ENCODE measurements at places on chromosomes 2 and 18.

DNA sequence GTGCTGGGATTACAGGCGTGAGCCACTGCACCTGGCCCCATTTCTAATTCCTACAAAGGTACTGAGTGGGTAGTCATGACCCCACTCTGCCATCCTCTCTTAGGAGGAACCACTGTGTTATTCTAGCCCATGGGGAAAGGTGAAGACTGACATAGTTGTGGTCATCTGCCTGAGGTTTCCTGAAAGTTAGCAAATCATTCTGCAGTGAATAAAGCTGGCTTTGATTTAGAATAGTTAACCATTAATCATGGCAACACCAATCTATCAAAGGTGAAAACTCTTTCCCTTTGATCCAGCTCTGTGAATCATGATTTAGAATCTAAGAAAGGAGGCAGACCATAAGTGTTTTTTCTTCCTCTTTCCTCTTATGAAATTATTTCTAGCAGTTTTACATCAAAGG is 50.8 kb downstream of the SUMO1 start:
- no peak for DNase-seq

DNA sequence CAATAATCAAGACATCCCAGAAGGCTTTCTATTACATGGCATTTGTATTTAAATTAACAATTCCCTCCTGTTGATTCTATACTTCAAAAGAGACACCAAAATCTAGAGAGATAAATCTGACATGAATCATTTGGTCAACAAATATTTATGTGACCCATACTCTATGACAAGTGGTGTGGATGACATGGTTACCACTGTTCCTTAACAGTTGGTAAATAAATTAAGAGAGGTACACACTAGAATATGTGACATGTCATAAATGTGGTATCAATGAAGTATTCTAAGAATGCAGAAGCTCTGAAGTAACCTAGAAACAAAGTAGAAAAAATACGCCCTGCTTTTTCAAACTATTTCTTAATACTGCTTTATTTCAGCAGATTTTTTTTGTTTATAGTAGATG is 255.4 kb downstream of the EXOC6B start:
- no peak for DNase-seq

DNA sequence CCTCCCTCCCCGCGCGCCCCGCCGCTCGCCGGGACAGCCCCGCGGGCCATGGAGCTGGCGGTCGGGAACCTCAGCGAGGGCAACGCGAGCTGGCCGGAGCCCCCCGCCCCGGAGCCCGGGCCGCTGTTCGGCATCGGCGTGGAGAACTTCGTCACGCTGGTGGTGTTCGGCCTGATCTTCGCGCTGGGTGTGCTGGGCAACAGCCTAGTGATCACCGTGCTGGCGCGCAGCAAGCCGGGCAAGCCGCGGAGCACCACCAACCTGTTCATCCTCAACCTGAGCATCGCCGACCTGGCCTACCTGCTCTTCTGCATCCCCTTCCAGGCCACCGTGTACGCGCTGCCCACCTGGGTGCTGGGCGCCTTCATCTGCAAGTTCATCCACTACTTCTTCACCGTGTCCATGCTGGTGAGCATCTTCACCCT is 865 bp downstream of the GALR1 start:
- no peak for DNase-seq

DNA sequence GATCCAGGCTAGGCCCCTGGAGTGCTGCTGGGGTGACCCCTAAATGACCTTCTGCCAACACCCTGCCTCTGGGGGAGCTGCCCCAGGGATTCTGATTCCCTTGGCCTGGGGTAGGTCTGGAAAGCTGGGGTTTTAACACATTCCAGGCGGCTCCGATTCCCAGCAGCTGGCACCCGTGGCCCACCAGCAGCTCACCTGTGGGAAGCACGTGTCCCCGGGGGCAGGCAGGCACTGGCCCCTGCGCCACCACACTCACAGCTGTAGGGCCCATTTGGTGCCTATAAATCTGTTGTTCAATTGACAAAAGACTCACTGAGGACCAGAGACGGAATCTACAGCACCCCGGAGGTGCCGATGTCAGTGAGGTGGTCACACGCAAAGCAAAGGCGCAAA is 4.1 kb upstream of the KLHL30 start:
- no peak for DNase-seq

DNA sequence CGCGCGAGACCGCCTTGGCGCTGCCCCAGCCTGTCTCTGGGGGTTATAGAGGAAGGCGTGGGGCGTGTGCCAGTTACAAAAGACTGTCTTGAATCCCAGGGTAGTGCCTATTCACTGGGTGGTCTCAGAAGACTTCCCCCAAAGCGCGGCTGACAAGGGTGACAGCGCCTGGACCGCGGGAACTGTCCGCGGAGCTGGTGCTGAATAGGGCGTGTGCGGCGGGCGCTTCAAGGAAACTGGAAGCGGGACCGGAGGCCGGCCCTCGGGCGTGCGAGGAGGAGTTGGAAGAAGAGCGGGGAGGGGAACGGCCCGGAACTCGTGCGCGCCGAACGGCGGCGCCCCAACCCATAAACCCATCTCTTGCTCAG is 2.3 kb downstream of the EGR4 start:
- peak; percentile 65 for DNase-seq

GRCh38 chr2:12273111-12273510 is 443.6 kb upstream of the TRIB2 start:
- DNase-seq, result no peak

DNA sequence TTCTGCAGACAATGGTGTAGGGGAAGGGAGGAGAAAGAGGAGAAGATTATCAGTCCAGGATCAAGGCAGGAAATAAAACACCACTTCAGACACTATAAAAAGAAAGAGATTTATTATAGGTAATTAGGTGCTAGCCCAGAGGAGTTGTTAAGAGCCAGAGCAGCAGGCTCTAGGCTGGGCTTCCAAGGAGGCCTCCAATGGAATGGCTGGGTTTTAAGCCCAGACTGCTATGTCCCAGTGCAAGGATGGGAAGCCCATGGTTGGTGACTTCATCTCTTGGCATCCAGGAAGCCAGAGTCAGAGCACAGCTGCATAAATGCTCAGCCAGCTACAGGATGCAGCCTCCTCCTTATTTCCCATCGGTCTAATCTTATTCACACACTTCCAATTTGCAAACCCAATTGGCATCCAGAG is 95.6 kb downstream of the LAMA3 start:
- DNase-seq, result no peak

DNA sequence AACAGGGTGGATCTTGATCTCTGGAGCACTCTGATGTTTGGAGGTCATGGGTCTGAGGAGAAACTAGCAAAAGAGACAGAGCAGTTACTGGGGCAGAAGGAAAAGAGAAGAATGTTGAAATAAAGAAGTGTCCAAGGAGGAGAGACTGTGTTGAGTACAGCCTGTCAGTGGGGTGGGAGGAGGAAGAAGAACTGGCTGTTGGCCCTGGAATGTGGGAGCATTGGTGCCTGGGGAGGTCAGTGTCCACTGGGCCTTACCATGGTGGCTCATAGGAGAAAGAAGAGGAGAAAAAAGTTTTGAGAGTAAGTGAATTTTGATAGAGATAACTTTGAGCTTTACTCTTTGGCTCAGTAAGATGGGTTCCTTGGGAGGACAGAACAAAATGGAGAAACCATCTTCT is 499.0 kb downstream of the TXNL1 start:
- DNase-seq, result no peak

DNA sequence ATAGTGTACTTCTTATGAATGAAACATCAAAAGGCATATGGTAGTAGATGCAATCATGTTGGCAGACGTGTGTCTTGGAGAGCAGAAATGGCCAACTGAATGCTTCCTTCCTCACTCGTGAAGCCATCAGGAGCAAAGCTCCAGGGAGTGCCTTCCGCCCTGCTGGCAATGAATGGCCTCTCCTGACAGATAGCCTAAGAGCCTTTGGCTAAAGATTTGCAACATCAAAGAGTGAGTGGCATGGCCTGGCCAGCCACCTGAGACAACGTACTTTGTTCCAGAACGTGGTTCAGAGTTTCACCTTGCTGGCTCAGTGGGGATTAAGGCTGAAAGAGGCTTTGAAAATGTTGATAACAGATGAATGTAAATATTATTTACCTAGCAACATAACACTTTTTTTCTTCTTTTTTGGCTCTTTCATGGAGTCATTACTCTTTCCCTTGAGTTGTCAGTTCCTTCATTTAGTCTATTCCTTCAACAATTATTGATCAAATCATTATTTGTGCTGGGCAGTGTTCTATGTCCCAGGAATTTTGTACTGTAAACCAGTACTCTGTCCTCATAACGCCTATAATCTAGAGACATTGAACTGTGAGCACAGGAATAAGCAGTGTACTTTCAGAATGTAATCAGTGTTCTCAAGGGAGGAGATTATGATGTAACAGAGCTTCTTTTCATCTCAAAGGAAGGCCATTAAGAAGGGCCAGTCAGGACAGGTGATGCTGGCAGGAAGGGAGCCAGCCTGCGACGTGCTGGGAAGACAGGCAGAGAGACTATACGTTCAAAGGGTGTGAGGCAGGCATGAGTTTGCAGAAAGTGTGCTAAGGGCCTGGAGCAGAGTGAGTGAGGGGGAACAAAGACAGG is 59.4 kb upstream of the SH3RF3 start:
- DNase-seq, result no peak

GRCh38 chr18:66078925-66079800 is 328.4 kb downstream of the CDH7 start:
- DNase-seq, result no peak

DNA sequence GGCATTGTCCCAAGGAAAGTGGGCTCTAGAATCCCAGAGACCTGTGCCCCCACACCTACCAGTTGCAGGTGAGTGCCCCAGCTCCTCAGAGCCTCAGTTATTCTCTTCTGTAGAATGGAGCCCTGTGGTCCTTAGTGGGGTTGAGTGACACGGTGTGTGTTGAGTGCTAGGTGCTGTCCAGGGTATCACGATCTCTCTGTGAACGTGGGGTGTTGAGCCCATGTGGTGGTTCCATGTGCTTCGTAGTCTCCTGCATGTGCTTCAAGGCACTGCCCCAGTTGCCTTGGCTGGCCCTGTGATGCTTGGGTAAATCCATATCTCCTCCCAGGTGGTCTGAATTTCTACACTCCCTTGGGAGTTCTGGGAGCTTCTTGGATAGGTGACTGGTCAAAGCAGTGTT is 54.9 kb downstream of the SH3RF3 start:
- DNase-seq, result no peak

- no peak for DNase-seq
These were observed 39.8 kb downstream of the RBM45 start for GRCh38 chr2:178152033-178152432.

- DNase-seq, result no peak
These were observed 222.2 kb upstream of the MEIS1 start for GRCh38 chr2:66212749-66213148.

DNA sequence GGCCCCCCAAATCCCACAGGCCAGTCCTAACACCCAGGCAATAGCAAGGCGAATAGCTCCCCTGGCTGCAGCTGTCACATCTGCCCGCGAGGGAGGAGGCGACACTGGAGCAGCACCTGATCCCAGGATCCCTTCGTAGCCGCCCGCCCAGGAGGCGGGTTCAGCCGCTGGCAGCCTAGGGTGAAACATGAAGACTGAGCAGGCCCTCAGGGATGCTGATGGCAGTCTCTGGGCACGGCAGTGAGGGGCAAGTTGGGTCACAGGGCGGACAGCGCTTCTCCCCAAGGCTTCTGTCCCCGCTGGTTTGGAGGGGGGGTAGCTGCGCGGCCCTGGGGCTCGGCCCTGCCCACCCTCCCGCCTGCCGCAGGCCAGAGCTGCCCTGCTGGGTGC is 1.9 kb downstream of the DNMT3A start:
- DNase-seq, result no peak

GRCh38 chr2:174763780-174764179 is 492 bp downstream of the CHRNA1 start:
- no peak for DNase-seq

- DNase-seq, result no peak
These were observed 293.2 kb downstream of the PIEZO2 start for GRCh38 chr18:10856132-10856531.

DNA sequence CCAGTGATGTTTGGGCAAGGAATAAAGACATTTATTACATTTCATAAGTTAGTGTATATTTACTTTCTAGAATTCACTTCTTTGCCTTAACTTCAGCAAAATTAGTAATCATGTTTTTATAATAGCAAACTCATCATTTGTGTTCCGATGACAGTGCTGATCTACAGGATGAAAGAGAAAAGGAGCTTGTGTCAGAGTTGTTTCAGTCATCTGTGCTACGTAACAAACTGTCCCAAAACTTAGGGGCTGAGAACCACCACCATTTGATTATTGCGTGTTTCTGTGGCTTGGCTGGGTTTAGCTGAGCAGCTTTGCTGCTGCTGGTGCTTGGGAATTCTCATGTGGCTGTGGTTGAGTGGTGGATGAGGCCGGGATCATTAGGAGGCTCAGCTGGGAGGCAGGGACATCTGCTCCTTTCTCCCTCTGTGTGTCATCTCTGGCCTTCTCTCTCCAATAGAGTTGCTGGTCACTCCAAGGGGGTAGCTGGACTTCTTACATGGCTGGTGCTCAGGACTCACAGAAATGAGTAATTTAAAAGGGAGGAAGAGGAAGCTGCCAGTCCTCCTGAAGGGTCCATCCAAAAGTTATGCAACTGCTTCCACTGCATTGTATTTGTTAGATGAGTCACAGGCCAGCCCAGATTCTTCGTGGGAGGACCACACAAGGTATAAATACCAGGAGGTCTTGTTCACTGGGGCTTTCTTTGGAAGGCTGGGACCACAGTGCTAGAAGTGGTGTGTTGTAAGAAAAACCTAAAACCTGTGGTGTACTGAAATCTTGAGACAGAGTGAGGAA is 43.4 kb upstream of the HAAO start:
- DNase-seq, result peak; percentile 9

GRCh38 chr2:123262856-123263255 is 762.2 kb upstream of the CNTNAP5 start:
- no peak for DNase-seq

GRCh38 chr2:236866542-236867340 is 218.9 kb upstream of the COPS8 start:
- no peak for DNase-seq

GRCh38 chr2:84373391-84373790 is 85.7 kb downstream of the SUCLG1 start:
- no peak for DNase-seq

DNA sequence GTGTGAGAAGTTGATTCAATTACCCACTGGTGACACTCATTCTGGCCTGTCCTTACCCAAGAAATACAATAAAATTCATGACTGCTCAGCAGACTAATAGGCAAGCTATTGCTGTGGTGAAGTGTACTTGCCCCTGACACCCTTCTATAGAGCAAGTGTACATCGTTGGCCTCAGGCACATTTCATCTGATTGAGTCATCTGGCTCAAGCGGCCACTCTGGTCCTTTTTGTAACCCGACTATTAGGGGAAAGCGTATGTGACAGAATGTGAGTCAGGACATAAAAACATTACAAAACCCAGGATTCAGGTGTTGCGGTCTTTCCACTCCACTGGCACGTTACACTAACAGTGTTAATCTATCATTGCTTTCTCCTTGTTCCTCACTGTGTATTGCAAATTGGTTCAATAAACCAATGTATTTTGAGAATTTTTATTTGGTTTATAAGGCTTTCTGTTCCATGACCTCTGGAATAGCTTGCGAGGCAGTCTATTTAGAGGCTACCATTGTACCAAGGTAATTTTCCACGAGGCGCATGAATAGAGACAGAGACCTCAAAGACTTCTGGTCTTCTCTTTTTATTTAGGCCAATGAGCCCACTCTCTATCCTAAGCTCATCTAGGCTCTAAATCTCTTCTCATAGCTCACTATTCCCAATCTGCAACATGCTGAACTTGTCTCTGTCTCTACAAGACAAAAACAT is 10.2 kb upstream of the TTC32 start:
- DNase-seq, result no peak
